ENCODE measurements at places on chromosomes 1 and 21. TPM values are rescaled to one million over a fixed set of nuclear protein-coding genes. Genes with fewer than 3 reads are reported as not detected.

Gene KRTAP20-2
- polyA plus RNA-seq = not detected

Gene ZNF648
- polyA plus RNA-seq = 0.08 TPM

Gene NUP133
- 45.7 TPM for polyA plus RNA-seq

Gene SLC44A5
- polyA plus RNA-seq = 6.4 TPM

Gene MCOLN2
- 3.7 TPM for polyA plus RNA-seq

Gene NBPF4
- not detected for polyA plus RNA-seq

Gene SLC6A9
- polyA plus RNA-seq = 14.9 TPM

Gene RYR2
- polyA plus RNA-seq = 7.8 TPM

Gene SYT6
- polyA plus RNA-seq = 21.9 TPM
